Activated CD8-positive, alpha-beta memory T cell treated with anti-CD3 and anti-CD28 coated beads, Interleukin-2, amount 10 ng/mL, durations not matched to agents 7 days and 5 days (primary cell): ENCODE measurements at places on chromosomes 3 and 15.
A peak's percentile ranks its signal among the peaks of the same experiment; 100 is the strongest.

DNA sequence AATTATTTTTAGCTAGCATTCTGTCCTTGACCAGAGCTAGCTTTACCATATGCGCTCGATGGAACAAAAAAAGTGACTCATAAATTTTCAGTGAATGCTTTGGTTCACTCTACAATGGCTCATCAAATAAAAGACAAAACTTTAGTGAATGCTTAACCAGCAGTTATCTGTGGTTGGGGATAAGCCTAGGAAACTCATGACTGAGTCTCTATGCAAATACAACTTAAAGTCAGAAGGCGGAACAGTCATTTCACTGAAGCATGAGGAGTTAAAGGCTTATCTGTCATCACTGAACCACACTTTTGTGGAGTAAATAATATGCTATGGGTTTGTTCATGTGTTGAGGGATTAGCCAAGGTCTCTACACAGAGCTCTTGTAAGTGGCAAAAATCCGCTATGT is 308.4 kb downstream of the SQOR start:
- DNase-seq, result no peak

DNA sequence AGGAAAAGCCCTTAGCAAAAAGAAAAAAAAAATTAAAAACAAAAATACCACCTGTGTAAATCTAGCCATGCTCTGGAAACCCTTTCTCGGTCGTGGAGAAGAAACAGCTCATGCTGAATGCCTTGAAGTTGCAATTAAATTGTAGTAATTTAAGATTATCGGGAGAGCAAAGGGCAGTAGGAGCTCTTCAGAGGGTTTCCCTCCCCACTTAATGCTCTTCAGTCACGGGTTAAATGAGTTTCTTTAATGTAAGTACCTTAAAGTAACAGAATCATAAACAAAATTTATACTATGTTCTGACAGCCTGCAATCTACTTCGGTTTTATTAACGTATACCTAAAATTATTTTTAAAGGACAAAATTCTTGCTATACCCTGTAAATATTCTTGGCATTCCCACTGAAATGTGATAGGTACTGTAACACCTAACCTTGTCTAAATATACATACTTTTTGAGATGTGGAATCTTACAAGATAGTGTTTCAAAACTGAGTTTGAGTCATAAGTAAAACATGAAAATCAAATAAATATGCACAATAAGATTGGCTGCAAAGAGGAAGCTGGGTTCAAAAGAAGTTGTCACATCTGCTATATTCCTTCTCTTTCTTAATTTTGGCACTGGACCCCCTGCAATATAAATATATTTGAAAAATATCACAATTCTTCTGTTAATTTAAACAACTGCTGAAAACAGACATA is 5.3 kb downstream of the FOXP1 start:
- no peak for DNase-seq

- DNase-seq, result no peak
These were observed 337.4 kb downstream of the IL5RA start for GRCh38 chr3:2772803-2773202.

GRCh38 chr3:41569632-41570305 is 370.5 kb downstream of the CTNNB1 start:
- DNase-seq, result no peak

DNA sequence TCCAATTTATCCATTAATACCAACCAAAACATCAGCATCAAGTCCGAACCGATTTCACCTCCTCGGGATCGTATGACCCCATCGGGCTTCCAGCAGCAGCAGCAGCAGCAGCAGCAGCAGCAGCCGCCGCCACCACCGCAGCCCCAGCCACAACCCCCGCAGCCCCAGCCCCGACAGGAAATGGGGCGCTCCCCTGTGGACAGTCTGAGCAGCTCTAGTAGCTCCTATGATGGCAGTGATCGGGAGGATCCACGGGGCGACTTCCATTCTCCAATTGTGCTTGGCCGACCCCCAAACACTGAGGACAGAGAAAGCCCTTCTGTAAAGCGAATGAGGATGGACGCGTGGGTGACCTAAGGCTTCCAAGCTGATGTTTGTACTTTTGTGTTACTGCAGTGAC is 20.8 kb downstream of the LYSMD4 start:
- no peak for DNase-seq

DNA sequence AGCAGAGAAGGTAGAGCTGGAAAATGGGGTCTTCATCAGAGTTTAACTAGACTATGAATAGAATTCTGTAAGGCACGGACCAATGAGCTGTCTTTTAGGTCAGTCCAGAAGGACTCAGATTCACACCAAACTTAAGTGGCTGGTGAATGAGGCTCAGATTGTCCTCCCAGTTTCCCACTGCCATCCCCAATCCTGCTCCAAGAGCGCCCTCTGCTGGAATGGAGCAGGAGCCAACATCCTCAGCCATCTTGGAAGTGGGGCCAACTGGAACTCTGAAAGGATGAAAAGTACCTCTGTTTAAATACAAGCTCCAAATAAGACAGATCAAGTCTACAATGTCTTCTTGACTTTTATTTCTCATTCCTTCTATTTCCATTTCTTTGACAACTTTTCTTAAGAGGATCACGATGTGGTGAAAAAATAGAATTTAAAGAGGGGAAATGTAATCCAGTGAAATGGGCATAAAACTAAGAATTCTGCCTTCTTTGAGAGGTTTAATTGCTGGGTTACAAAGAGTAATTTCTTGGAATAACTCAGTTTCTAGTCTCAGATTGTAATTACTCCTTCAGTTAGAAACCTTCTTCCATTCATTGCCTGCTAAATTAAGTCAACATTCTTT is 217.1 kb upstream of the TPRG1 start:
- DNase-seq, result peak; percentile 83

DNA sequence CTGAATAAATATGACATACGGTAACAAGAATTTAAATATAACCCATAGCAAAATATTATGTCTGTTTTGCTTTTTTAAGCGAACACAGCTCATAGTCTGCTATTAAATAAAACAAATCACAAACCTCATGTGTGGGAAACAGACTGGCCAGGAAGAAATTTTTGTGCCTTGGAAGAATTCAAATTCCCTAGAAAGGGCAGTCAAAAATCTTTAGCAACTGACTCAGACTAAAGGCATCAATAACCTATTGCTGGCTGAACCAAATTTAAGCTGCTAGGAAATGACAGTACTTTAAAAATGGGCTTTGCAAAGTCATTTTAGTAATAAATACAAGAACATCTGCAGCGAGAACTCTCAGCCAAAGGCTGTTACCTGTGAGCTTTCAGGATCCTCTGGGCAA is 151.4 kb downstream of the PLD1 start:
- DNase-seq, result no peak

GRCh38 chr3:65729555-65729954 is 309.2 kb downstream of the MAGI1 start:
- DNase-seq, result no peak

- DNase-seq, result no peak
These were observed 8.9 kb downstream of the CHSY1 start for GRCh38 chr15:101242999-101243336.

DNA sequence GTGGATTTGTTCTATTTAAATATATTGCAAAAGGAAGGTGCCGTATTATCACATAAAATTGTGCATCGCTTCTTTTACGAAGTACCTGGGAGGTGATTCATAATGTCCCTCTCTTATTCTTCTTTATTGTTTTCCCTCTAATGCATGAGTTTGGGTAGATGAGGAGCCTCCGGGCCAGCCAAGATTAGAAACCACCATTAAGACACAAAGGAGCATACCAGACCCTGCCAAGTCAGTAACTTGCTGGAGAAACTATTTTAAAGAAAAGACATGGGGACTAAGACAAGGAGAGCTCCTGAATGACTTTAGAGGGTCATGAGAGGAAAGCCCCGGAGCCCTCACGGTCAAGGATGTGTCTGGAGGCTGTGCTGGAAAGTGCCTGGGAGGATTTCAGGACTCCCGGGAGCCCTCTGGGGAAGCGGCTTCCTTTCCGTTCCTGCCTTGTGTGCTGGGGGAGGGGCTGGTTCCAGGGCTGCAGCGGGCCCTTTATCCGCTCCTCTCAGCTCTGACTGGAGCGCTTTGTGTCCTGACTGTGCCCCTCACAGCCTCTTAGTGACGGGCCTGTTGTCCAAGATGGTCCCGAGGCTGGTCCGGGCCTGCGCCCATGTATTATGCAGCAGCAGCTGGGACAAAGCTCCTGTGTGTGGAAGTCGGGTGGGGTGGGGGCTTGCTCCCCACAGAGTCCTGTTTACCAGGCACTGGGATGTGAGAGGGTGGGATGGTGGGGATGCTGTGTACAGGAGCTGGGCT is 35.7 kb downstream of the CORO2B start:
- no peak for DNase-seq

DNA sequence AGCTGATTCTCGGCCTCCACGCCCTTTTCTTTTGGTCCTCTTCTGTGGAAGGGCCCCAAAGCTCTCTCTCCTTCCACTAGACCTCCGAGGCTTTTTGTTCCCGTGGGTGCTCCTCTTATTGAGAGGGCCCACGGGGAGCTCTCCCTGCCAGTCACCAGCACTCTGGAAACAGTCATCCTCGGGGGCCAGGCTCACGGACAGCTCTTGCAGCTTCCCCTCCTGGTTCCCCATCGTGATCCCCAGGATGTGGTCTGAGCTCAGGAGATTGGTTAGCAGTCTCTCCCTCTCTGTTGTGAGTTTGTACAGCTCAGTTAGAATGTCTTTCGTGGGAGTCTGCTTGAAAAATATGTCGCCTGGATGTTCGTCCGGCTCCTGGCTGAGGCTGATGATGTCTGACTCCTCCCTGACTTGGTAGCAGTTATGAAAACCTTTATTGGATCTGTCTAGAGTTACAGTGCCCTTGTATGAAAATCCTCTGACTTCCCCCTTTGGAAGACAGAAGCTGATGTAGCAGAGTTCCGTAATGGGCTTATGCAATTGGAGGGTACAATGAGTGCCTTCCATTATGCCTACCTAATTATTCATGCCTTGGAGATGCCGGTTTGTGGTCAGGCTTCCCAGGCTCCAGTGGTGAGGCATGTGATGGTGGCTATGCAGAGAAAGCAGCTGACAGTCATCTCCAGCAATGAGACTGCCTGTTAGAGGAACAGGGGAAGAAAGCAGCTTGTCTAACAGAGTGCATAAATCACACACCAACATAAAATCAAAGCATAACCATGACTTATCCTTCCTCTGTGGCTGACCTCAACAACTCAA is 40.0 kb downstream of the FMN1 start:
- no peak for DNase-seq

- no peak for DNase-seq
These were observed 194.0 kb upstream of the LRRN1 start for GRCh38 chr3:3605226-3605625.
